H54 (cell line): ENCODE measurements at places on chromosomes 6 and 20.

- DNase-seq: no peak
Observed at GRCh38 chr20:63895952-63896263, 982 bp downstream of the DNAJC5 start.

- DNase-seq: no peak
Observed at GRCh38 chr6:38113825-38114576, 294.5 kb downstream of the ZFAND3 start.

DNA sequence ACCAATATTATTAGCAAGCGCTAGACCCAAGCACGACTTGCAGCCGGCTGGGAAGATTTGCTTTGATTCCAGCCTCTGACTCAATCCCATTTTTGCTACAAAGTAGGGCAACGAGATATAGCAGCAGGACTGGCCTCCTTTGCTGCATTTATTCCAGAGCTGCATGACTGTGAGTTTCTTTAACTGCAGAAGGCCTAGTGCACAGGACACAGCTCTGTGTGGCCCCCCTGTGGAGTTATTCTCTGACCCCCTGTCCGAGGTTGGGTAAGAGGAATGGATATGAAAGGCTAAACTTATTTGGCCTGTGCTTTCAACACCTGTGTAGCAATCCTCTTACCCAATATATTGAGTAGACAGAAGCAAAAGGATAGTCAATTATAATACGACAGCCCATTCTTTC, 133.3 kb upstream of the SPTLC3 start:
- DNase-seq: no peak

DNA sequence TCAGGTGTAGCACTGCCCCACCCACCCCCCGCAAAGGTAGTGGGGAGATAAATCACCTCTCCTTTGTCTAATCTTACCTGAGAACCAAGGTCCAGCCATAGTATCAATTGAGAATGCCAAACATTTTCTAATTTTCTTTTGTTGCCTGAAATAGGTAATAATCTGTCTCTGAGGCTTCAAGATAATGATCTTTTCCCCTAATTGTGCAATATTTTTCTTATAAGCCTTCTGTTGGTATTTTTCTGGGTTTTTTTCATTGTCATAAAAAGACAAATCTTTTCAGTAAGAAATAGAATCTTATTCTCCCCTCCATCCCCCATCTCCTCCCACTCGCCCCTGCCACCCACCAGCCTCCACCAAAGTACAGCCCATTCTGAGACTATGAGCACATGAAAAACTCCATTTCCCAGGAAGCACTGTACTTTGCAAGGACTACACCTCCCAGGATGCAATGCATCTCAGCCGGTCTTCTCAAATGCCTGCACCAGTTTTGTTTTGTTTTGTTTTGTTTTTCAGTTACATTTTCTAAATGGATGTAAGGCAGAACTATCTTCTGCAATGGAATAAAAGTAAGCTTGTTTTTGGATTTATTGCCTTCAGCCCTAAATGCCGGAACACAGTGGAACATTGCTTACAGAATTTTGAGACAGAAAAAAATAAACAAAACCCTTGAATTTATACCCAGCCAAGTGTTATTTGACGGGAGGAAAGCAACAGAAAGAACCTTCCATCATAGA, 268.0 kb downstream of the TFAP2A start:
- peak; percentile 31 for DNase-seq
